Activated CD8-positive, alpha-beta memory T cell treated with anti-CD3 and anti-CD28 coated beads, Interleukin-2, amount 10 ng/mL, durations not matched to agents 7 days and 5 days (primary cell): ENCODE measurements at places on chromosomes 3 and 15.
A peak's percentile ranks its signal among the peaks of the same experiment; 100 is the strongest.

GRCh38 chr15:60520825-60521368, 42.0 kb upstream of the ICE2 start:
- peak; percentile 88 for DNase-seq
- H3K27me3 ChIP-seq = no peaks in the 10 kb centered on the region
- peaks cover 42% of the 10 kb centered on the region for H3K36me3 ChIP-seq

- H3K27me3 ChIP-seq = no peaks in the 10 kb centered on the region
- no peak for DNase-seq
- no peak overlapping the region for H3K27ac ChIP-seq
- H3K36me3 ChIP-seq = no peaks in the 10 kb centered on the region
- no peaks in the 10 kb centered on the region for H3K4me1 ChIP-seq
Observed at GRCh38 chr3:60176614-60177013, 1074.6 kb downstream of the FHIT start.

- no peak overlapping the region for H3K4me3 ChIP-seq
- no peak overlapping the region for H3K27ac ChIP-seq
- H3K36me3 ChIP-seq = no peaks in the 10 kb centered on the region
Observed at GRCh38 chr3:110984456-110985250, 87.0 kb upstream of the NECTIN3 start.

GRCh38 chr15:77824361-77825251, 191.9 kb upstream of the LINGO1 start:
- H3K4me1 ChIP-seq = peaks cover 2% of the 10 kb centered on the region
- no peaks in the 10 kb centered on the region for H3K36me3 ChIP-seq
- peaks cover 30% of the 10 kb centered on the region for H3K27me3 ChIP-seq

DNA sequence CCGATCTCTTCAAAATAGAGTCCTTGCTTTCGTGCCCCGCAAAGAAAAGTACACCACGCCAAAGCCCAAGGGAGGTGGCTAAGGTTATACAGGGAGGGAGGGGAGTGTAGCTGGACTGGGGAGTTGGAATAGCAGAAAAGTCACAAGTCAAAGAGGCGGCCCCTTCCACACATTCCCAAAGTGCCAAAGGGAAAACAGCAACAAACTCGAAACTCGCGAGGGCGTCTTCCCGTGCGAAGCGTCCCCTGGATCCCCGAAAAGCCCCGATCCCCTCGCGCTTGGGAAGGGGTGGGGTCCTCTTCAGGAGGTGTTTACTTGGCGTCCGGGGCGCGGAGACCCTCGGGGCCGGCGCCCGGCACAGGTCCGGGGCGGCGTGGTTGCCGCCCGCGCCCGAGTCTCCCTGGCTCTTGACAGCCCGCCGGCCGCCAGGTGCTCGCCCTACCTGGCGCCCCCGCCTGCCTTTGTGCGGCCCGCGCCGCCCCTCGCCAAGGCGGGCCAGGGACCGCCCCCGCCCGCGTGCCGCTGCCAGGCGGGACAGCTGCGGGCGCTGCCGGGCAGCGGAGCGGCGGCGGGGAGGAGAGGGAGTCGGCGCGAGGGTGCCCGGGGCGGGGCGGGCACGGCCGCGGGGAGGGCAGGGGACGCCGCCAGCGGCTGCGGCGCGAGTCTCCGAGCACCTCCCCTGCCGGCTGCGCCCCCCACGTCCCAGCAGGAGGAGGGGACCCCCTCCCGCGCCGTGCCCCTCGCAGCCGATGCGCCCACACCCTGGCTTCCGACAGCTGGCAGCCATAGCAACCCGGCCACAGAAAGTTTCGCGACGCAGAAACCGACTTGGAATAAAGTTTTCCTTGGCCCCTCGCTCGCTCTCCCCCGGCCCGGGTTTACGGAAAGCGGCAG, 966 bp downstream of the MYO1E start:
- DNase-seq = no peak
- peak overlapping the region; percentile 96 for H3K4me3 ChIP-seq
- peaks cover 8% of the 10 kb centered on the region for H3K36me3 ChIP-seq
- H3K27me3 ChIP-seq = peaks cover 56% of the 10 kb centered on the region
- no peak overlapping the region for H3K27ac ChIP-seq
- H3K4me1 ChIP-seq = peaks cover 40% of the 10 kb centered on the region

DNA sequence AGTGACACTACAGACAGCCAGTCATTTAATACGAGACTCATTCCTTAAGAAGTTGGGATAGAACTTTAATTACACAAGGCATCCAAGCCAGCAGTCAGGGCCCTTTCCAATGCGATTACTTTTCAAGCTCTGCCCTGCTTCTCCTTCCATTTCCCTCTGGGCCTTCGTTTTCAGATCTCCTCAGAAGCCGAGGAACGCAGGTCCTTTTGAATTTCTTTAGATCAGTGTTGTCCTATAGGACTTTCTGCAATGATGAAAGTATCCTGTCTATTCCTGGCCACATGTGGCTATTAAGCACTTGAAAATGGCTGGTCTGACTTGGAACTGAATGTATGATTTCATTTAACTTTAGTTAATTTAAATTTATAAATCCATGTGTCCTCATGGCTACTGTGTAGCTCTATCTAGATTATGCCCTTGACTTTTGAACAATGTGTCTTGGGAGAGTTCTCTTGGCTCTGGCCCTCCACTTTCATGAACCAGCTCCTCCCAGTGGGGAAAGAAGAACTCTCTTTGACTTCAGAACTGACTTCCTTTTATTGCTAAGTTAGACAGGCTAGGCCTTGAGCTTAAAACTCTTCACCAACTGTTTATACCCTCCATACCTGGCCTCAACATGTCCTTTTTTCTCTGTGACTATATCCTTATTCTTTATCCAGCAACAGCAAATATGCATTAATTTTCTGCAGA, 22.6 kb downstream of the TGFBR2 start:
- peaks cover 91% of the 10 kb centered on the region for H3K4me1 ChIP-seq
- H3K36me3 ChIP-seq = peaks cover 44% of the 10 kb centered on the region
- peak overlapping the region; percentile 89 for H3K27ac ChIP-seq
- DNase-seq = no peak
- H3K27me3 ChIP-seq = no peaks in the 10 kb centered on the region
- peak overlapping the region; percentile 34 for H3K4me3 ChIP-seq

DNA sequence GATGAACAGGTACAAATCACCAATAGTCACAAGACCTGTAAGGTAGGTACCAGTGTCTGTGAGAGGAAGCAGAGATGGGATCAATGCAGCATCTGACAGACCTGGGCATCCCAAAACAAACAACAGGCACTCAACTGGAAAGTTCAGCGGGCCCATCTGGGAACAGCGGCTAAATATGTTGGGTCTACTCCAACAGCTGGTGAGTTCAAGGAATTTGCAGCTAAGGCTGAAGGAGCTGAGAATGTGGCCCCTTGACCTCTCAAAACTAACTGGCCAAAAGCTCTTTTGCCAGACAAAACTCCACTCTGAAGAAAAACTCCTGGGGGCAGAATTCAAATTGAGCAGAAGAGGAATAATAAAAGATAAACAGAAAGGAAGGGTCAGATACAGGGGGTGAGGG, 24.4 kb downstream of the AVEN start:
- peaks cover 3% of the 10 kb centered on the region for H3K27me3 ChIP-seq
- no peak for DNase-seq
- no peak overlapping the region for H3K4me3 ChIP-seq
- peaks cover 18% of the 10 kb centered on the region for H3K4me1 ChIP-seq

DNA sequence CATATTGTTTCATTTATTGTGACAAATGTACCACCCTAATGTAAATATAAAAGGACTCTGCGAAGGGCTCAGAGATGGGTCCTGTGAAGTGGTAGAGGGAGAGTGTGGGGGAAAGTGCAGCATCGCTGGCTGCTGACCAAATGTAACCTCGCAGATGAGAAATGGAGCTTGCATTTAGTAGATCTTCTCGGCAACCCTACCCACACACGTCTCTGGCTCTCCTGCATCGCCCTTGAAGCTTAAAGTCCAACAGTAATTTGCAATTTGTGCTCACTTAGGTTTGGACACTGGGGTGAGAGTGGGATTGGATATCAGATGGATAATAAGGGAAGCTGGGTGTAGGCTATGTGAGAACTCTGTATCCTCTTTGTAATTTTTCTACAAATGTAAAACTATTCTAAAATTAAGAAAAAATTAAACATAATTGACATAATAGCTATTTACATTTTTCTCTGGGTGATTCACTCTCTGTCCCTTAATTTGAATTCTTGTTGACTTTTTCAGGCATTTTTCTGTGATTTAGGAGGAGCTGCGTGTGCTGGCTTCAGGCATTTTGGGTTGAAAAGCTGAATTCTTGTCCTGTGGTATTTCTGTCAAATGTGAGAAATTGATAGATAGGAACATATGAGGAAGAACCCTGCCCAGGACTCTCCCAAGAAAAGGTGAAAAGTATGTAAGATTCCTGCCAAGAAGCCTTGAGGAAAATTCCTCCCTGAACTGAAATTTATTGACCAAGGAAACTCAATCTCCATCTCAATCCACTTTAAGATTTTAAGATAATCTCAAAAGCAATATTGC, 524.7 kb upstream of the MCTP2 start:
- no peak overlapping the region for H3K27ac ChIP-seq
- H3K27me3 ChIP-seq = no peaks in the 10 kb centered on the region
- H3K36me3 ChIP-seq = no peaks in the 10 kb centered on the region
- H3K4me1 ChIP-seq = no peaks in the 10 kb centered on the region

- H3K27me3 ChIP-seq = no peaks in the 10 kb centered on the region
- no peak overlapping the region for H3K27ac ChIP-seq
- H3K4me1 ChIP-seq = no peaks in the 10 kb centered on the region
- DNase-seq = no peak
- no peak overlapping the region for H3K4me3 ChIP-seq
Observed at GRCh38 chr3:188875413-188875812, 296.4 kb upstream of the TPRG1 start.

DNA sequence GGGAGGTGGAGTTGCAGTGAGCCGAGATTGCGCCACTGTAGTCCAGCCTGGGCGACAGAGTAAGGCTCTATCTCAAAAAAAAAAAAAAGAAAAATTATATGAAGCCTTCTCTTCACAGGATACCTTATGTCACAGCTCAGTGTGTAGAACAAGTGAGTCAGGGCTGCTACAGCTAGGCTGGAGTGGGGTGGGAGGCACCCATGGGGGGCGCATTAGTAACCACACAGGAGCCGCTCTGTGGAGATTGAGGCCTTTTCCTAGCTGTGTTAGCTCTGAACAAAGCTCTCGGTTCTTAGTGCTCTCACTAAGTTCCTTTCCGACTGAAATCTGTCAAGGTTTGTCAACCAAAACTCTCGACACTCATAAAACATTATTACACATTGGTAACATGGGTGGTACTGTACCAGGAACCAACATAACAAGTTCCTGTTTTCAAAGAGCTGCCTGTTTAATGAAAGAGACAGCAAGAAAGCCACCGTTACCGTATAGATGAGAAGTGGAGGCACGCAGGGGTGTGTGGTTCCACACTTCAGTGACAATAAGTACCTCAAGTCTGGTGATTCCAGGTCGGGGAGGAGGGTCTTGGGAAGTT, 4.5 kb downstream of the LRRC31 start:
- H3K4me1 ChIP-seq = peaks cover 26% of the 10 kb centered on the region
- no peak overlapping the region for H3K27ac ChIP-seq
- H3K36me3 ChIP-seq = no peaks in the 10 kb centered on the region
- no peak overlapping the region for H3K4me3 ChIP-seq
- no peak for DNase-seq

DNA sequence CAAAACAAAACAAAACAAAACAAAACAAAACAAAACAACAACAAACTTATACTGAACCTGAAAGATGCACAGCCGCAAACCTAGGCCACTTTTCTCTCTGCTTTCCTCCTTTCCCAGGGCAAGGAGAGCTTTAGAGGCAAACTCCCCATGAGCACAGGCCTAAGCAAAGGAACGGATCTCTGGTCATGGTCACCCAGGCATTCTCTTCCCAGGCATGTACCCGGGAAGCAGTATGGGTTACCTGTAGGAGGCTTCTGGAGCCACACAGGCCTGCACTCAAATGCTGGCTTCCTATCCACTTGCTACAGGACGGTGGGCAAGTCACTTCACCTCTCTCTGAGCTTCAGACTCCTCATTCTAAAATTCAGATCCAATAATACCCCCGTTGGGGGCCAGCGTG, 171.8 kb downstream of the SMAD6 start:
- no peak for DNase-seq
- H3K4me3 ChIP-seq = no peak overlapping the region
- H3K27me3 ChIP-seq = peaks cover 47% of the 10 kb centered on the region
- H3K27ac ChIP-seq = no peak overlapping the region
- peaks cover 5% of the 10 kb centered on the region for H3K4me1 ChIP-seq

GRCh38 chr3:128276146-128276435, 122.8 kb downstream of the EEFSEC start:
- peaks cover 5% of the 10 kb centered on the region for H3K4me1 ChIP-seq
- DNase-seq = no peak
- no peak overlapping the region for H3K27ac ChIP-seq
- no peaks in the 10 kb centered on the region for H3K36me3 ChIP-seq
- H3K4me3 ChIP-seq = no peak overlapping the region

DNA sequence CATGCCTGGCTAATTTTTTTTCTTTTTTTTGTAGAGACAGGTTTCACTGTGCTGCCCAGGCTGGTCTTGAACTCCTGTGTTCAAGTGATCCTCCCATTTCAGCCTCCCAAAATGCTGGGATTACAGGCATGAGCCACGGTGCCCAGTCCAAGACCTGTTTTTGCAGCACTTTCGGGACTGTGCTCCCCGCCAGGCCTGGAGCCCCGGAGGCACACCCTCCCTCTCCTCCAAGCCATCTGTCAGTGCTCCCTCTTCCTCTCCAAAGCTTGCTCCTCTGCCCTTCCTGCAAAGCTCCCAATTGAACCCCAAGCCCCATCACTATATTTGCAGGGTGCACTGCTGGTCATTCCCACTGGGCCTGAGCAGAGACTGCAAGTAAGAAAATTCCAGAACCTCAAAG, 98.1 kb downstream of the CORO2B start:
- H3K36me3 ChIP-seq = no peaks in the 10 kb centered on the region
- peaks cover 17% of the 10 kb centered on the region for H3K27me3 ChIP-seq
- no peak for DNase-seq
- peaks cover 2% of the 10 kb centered on the region for H3K4me1 ChIP-seq

DNA sequence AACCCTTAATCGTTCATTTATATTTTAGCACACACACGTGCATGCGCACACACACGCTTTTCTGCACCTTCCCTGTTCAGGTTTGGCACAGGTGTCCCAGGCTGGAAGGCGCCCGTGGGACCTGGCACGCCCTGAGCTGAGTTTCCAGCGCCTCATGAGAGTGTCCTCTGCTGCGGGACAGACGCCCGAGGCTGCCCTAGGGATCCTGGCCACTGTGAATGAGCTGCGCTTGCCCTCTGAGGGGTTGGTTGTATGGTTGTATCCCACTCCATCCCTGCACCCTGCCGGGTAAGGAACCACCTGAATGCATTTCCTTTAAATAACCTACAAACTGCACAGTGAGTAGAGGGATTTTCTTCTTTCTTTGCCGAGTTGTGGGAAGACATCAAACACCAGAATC, 12.2 kb upstream of the MEX3B start:
- no peak for DNase-seq
- no peak overlapping the region for H3K27ac ChIP-seq
- H3K4me1 ChIP-seq = no peaks in the 10 kb centered on the region
- no peaks in the 10 kb centered on the region for H3K36me3 ChIP-seq
- no peak overlapping the region for H3K4me3 ChIP-seq

GRCh38 chr15:65690778-65691177, 69.0 kb downstream of the SLC24A1 start:
- no peak overlapping the region for H3K27ac ChIP-seq
- no peak for DNase-seq
- no peak overlapping the region for H3K4me3 ChIP-seq
- H3K27me3 ChIP-seq = no peaks in the 10 kb centered on the region
- peaks cover 2% of the 10 kb centered on the region for H3K4me1 ChIP-seq

- peaks cover 13% of the 10 kb centered on the region for H3K36me3 ChIP-seq
- no peak for DNase-seq
- H3K27me3 ChIP-seq = no peaks in the 10 kb centered on the region
- no peak overlapping the region for H3K4me3 ChIP-seq
- H3K4me1 ChIP-seq = peaks cover 18% of the 10 kb centered on the region
Observed at GRCh38 chr3:14463330-14464140, 61.1 kb downstream of the SLC6A6 start.
